ENCODE measurements at places on chromosomes 16 and 17. TPM values are rescaled to one million over a fixed set of nuclear protein-coding genes. Genes with fewer than 3 reads are reported as not detected.
A peak's percentile ranks its signal among the peaks of the same experiment; 100 is the strongest.

- DNase-seq: no peak
- no peak overlapping the region for H3K4me3 ChIP-seq
- no peaks in the 10 kb centered on the region for H3K27me3 ChIP-seq
- no peaks in the 10 kb centered on the region for H3K36me3 ChIP-seq
- H3K4me1 ChIP-seq: no peaks in the 10 kb centered on the region
- no peak overlapping the region for H3K27ac ChIP-seq
Measured at GRCh38 chr16:56732832-56733231, 2.9 kb downstream of the NUP93 start.

DNA sequence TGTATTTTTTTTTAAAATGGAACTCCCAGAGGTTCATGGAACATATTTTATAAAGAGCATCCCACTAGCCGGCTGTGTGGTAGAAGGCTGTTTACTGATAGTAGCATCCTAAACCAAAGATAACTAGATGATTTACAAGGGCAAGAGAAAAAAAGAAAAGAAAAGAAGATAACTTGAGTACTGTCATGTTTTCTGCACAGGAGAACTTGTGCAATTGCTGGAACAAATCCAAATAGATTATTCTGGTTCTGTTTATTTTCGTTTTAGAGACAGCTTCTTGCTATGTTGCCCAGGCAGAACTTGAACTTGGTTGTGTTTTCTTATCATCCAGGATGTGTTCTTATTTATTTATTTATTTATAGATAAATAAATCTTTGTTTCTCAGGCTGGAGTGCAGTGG lies 20.9 kb upstream of the PPM1D start:
- peak overlapping the region; percentile 60 for H3K27ac ChIP-seq
- no peaks in the 10 kb centered on the region for H3K36me3 ChIP-seq
- no peaks in the 10 kb centered on the region for H3K4me1 ChIP-seq
- DNase-seq: peak; percentile 35

DNA sequence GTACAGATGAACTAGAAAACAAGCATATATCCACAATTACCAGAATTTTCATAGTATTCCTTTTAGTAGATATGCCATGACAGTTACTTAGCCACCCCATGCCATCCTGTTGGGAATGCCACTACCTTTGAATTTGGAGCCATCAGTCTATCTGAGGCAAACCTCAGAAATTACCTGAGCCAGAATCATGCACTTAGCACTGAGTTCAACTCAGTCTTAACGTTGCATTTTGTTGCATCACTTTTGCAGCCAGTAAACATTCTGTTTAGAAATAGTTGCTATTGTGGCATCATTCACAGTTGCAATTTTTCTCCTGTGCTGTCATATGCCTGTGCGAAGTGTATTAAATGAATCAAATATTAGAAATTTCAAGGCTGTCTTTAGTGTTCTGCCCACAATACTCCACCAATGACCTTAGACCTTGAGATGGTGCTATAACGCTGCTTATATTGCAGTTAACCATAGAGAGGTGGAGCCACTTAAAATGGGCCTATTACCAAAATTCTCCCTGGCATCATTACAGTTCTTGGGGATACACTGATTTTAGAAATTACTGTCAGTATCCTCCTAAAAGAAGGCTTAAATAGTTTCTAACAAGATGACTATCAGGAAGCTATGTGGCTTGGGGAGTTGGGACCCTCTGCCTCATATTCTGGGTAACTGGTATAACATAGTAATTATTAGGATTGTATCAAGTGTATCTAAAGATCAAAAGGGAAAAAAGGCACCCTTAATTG lies 11.1 kb downstream of the PTRH2 start:
- no peaks in the 10 kb centered on the region for H3K4me1 ChIP-seq
- peak overlapping the region; percentile 36 for H3K27ac ChIP-seq
- no peaks in the 10 kb centered on the region for H3K36me3 ChIP-seq
- no peak overlapping the region for H3K4me3 ChIP-seq
- H3K27me3 ChIP-seq: no peaks in the 10 kb centered on the region
- DNase-seq: no peak

DNA sequence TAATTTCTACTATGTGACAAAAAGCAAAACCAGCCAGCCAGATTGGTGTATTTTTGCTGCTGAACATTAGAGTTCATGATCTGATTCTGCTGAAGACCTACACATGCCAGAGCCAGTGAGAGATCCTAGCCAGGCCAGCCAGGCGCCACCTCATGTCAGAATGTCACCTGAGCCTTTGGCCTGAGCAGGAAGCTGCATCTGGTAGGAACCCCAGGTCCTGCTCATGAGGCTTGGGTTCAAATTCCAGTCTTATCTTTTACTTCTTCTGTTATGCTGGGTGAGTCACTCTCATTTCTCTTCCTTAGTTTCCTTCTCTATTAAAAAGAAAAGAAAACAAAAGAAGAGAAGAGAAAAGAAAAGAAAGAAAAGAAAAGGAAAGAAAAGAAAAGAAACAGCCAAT lies 585.1 kb upstream of the CDH5 start:
- H3K36me3 ChIP-seq: no peaks in the 10 kb centered on the region
- no peaks in the 10 kb centered on the region for H3K27me3 ChIP-seq
- peak overlapping the region; percentile 55 for H3K27ac ChIP-seq

DNA sequence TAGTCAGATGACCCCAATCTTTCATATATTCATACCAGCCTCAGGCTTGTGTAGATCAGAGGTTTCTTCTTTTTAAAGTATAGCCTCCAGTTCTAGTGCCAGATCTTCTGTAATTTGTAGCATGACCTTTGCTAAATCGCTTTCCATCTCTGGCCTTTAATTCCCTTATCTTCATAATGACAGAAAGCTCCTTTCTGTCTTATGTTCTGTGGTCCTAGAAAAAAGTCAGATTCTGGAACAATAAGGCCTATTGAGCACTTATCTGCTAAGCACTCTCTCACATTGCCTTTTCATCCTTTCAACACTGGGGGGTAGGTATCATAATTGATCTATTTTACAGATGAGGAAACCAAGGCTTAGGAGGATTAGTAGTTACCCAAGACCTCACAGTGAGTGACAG lies 9.2 kb downstream of the CCL16 start:
- DNase-seq: no peak
- no peaks in the 10 kb centered on the region for H3K36me3 ChIP-seq
- no peaks in the 10 kb centered on the region for H3K27me3 ChIP-seq
- H3K4me3 ChIP-seq: no peak overlapping the region
- H3K4me1 ChIP-seq: peaks cover 27% of the 10 kb centered on the region

- peaks cover 42% of the 10 kb centered on the region for H3K4me1 ChIP-seq
- H3K4me3 ChIP-seq: no peak overlapping the region
- no peaks in the 10 kb centered on the region for H3K36me3 ChIP-seq
Measured at GRCh38 chr16:57623251-57624043, 5.0 kb upstream of the ADGRG1 start.

DNA sequence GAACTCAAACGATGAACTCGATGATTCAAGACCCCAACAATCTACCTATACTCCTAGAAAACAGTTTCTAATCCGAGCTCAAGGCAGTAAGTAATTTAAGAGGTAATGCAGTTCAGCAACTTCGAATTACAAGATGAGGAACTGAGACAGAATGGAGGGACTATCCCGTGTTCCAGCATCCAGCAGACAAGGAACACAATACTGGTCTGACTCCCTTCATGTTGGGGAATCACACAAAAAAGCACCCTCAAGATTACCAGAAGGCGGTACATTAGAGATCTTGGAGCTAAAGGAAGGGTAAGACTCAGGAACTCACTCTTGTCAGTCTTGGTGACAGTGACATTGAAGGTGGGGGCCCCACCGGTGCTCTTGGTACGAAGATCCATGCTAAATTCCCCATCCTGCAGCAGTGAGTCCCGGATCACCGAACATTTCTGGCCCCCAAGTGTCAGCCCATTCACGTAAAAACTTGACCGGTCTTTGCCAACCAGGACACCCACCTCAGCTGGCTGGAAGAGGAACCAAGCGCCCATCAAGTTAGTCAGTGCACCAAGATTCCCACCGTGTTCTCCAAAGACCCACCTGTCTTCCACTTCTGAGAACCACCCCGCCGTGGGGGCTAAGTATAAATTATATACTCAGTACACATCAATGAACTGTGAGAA lies 1.9 kb downstream of the PFN1 start:
- H3K27me3 ChIP-seq: no peaks in the 10 kb centered on the region
- H3K4me3 ChIP-seq: peak overlapping the region; percentile 91
- H3K36me3 ChIP-seq: no peaks in the 10 kb centered on the region
- peak overlapping the region; percentile 100 for H3K27ac ChIP-seq

- no peak overlapping the region for H3K4me3 ChIP-seq
- DNase-seq: no peak
- H3K4me1 ChIP-seq: no peaks in the 10 kb centered on the region
- H3K27ac ChIP-seq: no peak overlapping the region
Measured at GRCh38 chr17:28131599-28131998, 89.1 kb downstream of the NLK start.

GRCh38 chr16:19151310-19151709 lies 16.7 kb upstream of the SYT17 start:
- no peak overlapping the region for H3K4me3 ChIP-seq
- H3K27ac ChIP-seq: no peak overlapping the region
- no peaks in the 10 kb centered on the region for H3K27me3 ChIP-seq

DNA sequence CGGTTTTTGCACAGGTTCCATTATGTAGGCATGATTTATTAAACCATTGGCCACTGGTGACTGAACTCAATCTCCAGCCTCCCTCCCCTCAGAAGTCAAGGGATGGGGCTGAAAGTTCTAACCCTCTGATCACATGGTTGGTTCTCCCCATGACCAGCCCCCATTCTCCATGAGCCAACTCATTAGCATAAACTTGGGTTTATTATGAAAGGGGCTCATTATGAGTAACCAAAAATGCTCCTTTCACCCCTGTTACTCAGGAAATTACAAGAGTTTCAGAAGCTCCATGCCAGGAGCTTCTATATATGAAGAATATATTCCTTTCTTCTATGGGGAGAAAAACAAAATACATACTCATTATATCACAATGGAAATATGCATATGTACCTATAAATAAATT lies 555.3 kb downstream of the HS3ST4 start:
- no peaks in the 10 kb centered on the region for H3K27me3 ChIP-seq
- no peaks in the 10 kb centered on the region for H3K36me3 ChIP-seq
- no peak for DNase-seq
- H3K27ac ChIP-seq: no peak overlapping the region
- H3K4me3 ChIP-seq: no peak overlapping the region

GRCh38 chr16:62955033-62955349 lies 918.8 kb upstream of the CDH8 start:
- no peak overlapping the region for H3K4me3 ChIP-seq
- DNase-seq: no peak
- H3K27ac ChIP-seq: no peak overlapping the region
- H3K27me3 ChIP-seq: no peaks in the 10 kb centered on the region

DNA sequence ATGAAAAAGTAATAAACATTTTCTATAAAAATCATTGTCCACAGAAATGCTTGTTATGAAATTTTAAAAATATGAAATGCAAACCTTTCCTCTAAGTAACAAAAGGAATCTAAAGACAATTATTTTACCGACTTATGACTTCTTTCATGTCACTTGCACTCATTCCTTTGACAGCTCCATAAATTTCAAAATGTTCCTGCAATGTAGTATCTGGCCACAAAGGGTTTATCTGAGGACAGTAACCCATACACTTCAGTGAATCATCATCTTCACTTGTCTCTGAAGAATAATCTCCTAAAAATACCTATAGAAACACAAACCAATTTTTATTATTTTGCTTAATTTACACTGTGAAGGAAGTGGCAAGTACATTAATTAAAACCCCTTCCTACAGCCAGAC lies 25.6 kb upstream of the ABCA10 start:
- H3K4me1 ChIP-seq: no peaks in the 10 kb centered on the region
- H3K4me3 ChIP-seq: no peak overlapping the region
- no peaks in the 10 kb centered on the region for H3K27me3 ChIP-seq
- no peak overlapping the region for H3K27ac ChIP-seq
- H3K36me3 ChIP-seq: no peaks in the 10 kb centered on the region

The FOXN1 gene
- polyA plus RNA-seq: not detected

The HOXB9 gene
- 2.5 TPM for polyA plus RNA-seq

The CENPN gene
- polyA plus RNA-seq: 16.8 TPM

The NPIPB9 gene
- polyA plus RNA-seq: 1.5 TPM

The CPHXL2 gene
- not detected for polyA plus RNA-seq

The COX6A2 gene
- 1.7 TPM for polyA plus RNA-seq

The TOX3 gene
- 38.1 TPM for polyA plus RNA-seq

The ST6GALNAC2 gene
- 2.8 TPM for polyA plus RNA-seq
